ENCODE measurements at places on chromosomes 1 and 21. TPM values are rescaled to one million over a fixed set of nuclear protein-coding genes. Genes with fewer than 3 reads are reported as not detected.

Gene ZSCAN20
- total RNA-seq: 2.9 TPM

- no peak for DNase-seq
Observed at GRCh38 chr1:108828074-108828961, 28.6 kb downstream of the AKNAD1 start.

Gene FMO1
- total RNA-seq: 0.58 TPM

DNA sequence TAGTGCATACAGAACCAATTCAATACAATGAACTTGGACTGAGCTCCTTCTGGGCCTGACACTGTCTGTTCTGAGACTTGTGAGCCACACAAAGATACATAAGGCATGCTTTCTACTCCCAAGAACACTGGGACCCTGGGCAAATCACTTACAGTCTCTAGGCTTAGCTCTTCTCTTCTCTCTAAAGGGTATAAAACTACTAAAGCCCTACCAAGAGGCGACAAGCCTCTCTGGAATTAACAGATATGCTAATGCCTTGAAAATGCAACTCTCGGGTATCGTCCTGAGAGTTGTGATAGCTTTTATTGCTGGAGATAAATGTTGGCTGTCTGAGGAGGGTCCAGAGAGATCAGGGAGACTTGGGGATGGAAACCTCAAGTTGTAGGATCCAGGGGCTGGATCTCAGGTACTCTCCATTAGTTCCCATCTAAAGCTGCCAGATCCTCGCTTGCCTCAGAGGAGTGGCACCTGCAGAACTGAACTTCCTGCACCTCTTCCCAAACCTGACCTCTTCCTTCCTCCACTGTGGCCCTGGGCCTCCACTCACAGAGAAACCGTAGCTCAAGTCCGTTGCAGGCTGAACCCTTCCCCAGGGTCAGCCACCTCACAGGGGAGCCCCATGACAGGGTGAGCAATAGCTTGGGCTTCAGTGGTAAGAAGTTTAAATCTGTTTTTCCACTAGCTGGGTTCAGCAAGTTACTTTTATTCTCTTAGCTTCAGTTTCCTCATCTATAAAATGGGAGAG, 11.5 kb upstream of the CFAP45 start:
- no peak for DNase-seq

Gene HSD11B1
- 83.7 TPM for total RNA-seq

DNA sequence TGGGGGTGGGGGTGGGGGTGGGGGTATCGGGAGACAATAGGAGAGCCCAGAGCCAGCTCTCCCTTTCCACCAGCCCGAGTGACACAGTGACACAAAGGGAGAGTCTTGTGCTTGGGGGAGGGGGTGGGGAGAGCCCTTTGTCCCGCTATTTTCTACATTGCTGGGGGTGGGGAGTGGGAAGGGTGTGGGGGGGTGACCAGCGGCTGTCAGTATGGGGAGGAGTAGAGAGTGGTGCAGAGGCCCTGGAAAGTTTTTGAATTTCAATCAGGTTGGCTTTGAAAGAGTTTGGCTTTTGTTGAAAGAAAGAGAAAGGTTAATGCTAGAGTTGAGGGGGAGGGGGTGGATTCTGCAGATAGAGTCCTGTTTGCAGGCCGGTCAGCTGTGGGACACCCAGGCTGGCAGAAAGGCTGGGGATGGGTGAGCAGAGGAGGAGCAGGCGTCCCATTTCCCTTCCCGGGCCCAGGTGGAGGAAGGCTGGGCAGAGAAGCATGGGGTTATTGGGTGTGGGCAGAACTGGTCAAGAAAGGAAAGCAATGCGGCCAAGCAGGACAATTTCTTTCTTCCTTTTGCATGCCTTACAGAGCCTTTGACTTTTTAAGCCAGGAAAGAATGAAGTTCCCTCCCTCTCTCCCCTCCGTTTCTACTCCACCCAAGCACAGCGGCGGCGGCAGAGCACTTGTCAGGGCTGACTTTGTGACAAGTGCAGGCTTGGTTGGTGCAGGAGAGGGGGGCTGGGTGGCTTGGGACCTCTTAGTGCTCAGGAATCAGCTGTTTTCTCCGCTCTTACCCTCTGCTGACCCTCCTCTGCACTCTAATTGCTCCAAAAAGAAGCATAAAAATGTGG, 96.2 kb downstream of the RNF220 start:
- DNase-seq: no peak

DNA sequence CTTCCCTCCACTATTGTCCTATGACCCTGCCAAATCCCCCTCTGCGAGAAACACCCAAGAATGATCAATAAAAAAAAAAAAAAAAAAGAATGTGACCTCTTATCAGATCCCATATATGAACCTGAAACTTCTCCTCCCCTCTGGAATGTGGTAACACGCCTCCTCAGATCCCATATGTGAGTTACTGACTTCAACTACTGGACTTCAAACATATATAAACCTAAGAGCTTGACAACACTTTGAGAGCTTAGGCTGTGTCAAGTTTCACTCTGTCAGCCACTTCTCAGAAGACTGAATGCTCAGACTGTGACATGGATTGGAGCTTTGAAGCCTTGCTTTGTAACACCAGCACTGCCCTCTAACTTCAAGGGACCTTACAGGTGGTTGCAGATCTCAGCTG, 148.4 kb downstream of the COP1 start:
- DNase-seq: no peak

Gene GALE
- 22.6 TPM for total RNA-seq
